Cerebellar nuclear complex (tissue), 1 donor: ENCODE measurements at places on chromosomes 6 and 20.

GRCh38 chr6:106046116-106046853, 39.9 kb upstream of the PRDM1 start:
- DNase-seq, result no peak

DNA sequence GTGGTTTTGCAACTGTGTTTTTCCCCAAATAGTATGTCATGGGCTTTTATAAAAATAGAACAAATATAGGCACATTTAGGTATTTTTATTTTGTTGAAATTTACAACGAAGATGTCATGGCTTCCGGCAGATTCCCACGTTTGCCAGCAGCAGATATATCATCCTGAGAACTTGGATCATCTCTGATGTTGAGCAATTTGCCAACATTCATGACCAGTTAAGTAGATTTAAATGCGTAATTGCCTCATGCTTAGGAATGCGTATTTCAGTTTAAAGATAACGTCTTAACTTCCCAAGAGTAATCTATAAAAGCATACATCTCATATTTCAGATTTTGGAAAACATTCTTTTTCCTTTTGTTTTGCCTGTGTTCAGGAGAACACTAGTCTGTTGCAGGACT, 457.8 kb downstream of the QKI start:
- DNase-seq, result no peak

DNA sequence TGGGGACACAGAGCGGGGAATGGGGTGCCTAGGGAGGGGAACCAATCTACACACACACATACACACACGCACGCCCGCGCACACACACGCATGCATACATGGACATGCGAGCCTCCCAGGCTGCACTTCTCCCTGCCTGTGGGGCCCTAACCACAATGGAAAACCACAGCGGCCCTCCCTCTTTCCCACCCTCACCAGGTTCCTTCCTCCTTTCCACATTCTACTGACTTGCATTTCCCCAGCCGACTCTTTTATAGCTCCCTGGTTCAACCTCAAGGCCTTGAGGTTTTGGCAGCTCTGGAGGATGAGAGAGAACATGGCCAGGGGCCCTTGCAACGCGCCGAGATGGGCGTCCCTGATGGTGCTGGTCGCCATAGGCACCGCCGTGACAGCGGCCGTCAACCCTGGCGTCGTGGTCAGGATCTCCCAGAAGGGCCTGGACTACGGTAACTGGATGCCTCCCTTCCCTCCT, at the start of gene BPI:
Gene BPI (plus strand): TSS at position 249 of the 472 bp plus-strand sequence. CDS start 68 bp downstream, at position 317.
- DNase-seq, result no peak

GRCh38 chr20:59752101-59752586, 147.8 kb downstream of the PHACTR3 start:
- no peak for DNase-seq

- DNase-seq, result no peak
Observed at GRCh38 chr6:113385020-113385431, 472.1 kb upstream of the MARCKS start.

DNA sequence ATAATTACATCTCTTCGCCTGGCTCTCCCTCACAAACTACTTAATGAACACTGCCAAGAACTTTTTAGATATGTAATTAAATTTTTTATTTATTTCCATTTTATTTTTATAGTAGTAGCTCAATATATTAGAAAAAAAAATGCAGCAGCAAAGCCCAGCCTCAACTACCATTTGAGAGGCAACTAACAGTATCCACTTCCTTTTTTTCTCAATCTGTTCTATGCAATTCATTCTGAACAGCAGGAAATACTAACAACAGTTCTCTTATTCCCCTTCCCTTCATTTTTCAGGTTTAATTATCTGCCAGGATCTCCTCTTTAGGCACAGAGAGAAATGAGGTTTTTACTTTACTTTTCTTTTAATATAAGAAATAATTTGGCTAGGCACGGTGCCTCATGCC, 112.7 kb downstream of the ZNF217 start:
- no peak for DNase-seq

GRCh38 chr20:54091120-54091480, 20.7 kb upstream of the BCAS1 start:
- DNase-seq, result no peak

GRCh38 chr6:109024368-109024767, 70.3 kb downstream of the SESN1 start:
- no peak for DNase-seq

GRCh38 chr20:19016140-19016497, 196.3 kb upstream of the SLC24A3 start:
- DNase-seq, result no peak

GRCh38 chr6:55100686-55101085, 73.6 kb upstream of the HCRTR2 start:
- DNase-seq, result no peak

DNA sequence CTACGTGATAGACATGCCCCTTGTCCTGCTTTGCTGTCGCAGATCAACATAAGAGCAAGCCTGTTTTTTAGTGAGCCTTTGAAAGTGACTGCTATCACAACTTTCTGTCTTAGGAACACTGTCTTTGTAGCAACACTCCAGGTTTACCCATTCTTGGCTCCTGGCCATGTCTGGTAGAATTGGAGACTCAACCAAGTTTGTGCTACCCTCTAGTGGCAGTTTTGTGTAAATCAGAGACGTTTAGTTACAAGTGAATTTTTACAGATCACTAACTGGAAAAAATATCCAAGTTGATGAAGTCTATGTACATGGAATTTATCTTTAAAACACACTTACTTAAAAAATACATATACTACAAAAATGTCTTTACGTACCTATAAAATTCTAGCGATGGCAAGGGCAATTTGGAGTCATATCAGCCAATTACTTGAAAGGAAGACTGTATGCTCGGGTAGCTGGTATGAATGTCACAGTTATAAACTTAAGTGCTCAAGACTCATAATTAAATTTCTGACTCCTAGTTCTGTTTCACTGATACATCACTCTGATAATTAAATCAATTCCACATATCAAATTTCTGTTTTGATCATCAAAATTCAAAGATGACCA, 101.4 kb downstream of the ADGB start:
- peak; percentile 68 for DNase-seq

DNA sequence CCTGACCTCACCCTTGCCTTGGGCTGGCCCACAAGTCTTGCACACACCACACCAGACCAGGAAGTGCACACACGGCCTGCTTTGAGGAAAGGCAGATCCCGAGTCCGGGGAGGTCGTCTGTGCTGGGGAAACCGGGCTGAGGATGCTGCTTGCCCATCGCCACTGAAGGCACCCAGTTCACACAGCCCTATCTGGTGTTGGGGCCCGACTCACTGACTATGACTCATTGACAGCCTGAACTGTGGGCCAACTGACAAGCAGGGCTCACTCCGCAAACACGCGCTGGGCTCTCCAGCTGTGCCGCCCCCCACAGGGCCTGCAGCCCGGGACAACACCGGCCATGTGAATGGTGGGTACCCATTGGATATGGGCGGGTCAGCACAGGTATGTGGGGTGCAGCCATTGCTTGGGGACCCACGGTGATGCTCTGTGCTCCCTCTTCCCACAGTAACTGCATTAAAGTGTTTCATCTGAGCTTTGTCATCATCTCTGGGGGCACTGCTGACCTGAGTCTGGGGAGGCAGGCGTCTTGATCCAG, 1.6 kb downstream of the SAMD10 start:
- no peak for DNase-seq

- no peak for DNase-seq
Observed at GRCh38 chr20:62900052-62900691, 26.1 kb downstream of the DIDO1 start.

GRCh38 chr6:11384531-11385309, 152.3 kb upstream of the NEDD9 start:
- no peak for DNase-seq

GRCh38 chr20:23232219-23232581, 118.4 kb upstream of the NXT1 start:
- no peak for DNase-seq

DNA sequence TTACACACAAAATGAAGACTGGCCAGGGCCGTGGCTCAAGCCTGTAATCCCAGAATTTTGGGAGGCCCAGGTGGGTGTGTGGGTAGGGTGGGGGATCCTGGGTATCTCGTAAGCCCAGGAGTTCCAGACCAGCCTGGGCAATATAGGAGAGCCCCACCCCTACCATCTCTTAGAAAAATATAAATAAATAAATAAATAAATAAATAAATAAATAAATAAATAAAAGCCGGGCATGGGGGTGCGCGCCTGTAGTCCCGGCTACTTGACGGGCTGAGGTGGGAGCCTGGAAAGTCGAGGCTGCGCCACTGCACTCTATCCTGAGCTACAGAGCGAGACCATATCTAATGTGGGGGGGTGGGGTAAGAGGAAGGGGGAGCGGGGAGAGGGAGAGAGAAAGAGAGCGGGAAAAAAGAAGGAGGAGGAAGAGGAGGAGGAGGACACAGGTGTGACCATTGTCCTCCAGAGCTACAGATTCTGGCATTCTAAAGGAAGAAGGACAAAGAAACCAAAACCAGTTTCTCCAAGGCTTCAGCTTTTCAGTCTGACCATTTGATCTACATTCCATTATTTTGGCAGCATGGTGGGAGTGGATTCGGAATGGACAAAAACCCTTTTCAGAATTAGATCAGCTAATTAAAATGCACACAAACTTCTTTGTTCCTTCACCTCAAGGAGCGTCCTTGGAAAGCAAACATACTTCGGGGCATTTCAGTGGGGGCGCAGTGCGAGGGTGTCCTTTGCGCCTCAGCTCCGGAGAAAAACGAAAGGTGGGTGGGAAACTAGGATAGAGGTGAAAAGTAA, 577 bp upstream of the C6orf141 start:
- no peak for DNase-seq

- no peak for DNase-seq
Observed at GRCh38 chr20:3193806-3194616, 10.5 kb downstream of the DDRGK1 start.

DNA sequence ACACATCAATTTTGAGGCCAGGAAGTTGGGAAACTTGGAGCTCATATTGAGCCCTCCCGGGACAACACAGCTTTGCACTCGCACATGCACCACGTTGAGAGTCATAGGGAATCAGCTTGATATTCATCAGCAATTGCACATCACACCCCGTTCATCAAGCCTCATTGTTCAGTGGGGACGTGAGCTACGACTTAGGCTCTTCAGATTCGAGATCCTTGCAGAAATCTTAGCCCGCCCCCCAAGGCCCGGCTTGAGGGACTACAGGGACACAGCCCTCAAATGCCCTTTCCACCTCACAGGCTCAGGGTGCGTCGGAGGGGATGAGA, 93.0 kb upstream of the MAFB start:
- DNase-seq, result no peak

- DNase-seq, result no peak
Observed at GRCh38 chr6:89734526-89734925, 85.1 kb downstream of the MDN1 start.

GRCh38 chr6:136790411-136791295, 1.6 kb downstream of the MAP3K5 start:
- no peak for DNase-seq

GRCh38 chr20:44754554-44754953, 8.9 kb downstream of the KCNK15 start:
- no peak for DNase-seq

- no peak for DNase-seq
Observed at GRCh38 chr6:70686548-70687133, 19.0 kb downstream of the SMAP1 start.

DNA sequence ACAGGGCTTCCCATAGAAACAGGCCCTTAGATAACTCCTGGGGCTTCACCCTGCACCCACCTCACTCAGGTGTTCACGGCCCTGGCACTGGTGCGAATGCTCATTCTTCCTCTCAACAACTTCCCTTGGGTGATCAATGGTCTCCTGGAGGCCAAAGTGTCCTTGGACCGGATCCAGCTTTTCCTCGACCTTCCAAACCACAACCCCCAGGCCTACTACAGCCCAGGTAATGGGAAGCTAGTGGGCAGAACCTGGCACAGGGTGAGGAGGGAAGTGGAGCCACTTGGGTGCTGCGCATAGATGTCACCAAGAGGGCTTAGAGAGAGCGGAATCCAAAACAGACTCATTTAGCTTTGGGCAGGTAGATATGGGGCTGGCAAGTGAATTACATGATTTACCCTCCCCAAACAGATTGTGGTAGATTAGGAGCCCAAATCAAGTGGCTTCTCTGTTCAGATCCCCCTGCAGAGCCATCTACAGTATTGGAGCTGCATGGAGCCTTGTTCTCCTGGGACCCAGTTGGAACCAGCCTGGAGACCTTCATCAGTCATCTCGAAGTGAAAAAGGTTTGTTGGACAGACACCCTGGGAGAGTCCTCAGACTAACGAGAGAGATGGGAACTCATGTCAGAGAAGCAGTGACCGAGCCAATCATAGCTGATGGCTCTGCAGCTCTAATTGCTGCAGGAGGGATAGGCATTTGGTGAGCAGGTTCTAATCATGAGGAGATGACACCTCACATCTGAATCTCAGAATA, 8.5 kb downstream of the ABCC10 start:
- DNase-seq, result no peak

GRCh38 chr6:121330516-121330915, 3.8 kb downstream of the TBC1D32 start:
- no peak for DNase-seq

DNA sequence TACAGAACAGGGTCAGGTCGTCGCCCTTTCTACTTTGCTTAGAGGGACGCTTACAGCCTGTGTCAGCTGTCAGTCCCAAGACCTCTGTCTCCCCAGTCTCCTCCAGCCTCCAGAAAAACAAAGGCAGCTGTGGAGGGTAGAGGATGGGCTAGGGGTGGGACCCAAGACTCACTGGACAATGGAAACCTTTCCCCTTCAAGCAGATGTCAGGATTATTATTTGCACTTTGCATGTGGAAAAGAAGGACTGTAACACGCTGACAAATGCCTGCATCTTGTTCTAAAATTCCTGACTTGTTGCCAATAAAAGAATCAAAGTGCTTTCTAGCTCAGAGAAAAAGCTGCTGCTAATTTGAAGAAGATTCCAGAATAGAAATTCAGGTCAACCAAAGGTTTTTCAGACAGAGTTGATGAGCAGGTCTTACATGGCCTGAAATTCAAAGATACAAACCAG, 58.7 kb downstream of the SNX5 start:
- no peak for DNase-seq

- DNase-seq, result no peak
Observed at GRCh38 chr6:24428615-24429014, 25.9 kb downstream of the MRS2 start.

DNA sequence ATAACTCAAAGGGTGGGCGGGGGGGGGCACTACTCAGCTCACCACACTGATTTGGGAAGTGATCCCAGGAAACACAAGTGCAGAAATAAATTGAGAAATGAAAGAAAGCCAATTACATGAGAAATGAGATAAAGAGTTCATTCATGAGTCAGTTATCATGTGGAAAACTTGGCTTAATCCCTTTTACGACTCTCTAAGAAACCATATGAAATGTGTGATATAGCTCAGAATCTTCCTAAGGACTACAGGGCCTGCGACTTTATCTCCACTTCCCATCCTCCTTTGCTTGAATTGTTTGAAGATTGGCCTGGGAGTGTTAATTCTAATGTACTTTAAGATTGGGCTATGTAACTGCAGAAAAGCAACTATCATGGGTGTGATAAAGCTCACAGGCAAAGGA, 3.6 kb upstream of the BTN2A2 start:
- no peak for DNase-seq
